Left ventricle myocardium inferior (tissue), 1 donor: ENCODE measurements at places on chromosomes 13 and 19. TPM values are rescaled to one million over a fixed set of nuclear protein-coding genes. Genes with fewer than 3 reads are reported as not detected.

GRCh38 chr13:58949646-58950045 lies 1214.1 kb downstream of the DIAPH3 start:
- DNase-seq, result no peak

DNA sequence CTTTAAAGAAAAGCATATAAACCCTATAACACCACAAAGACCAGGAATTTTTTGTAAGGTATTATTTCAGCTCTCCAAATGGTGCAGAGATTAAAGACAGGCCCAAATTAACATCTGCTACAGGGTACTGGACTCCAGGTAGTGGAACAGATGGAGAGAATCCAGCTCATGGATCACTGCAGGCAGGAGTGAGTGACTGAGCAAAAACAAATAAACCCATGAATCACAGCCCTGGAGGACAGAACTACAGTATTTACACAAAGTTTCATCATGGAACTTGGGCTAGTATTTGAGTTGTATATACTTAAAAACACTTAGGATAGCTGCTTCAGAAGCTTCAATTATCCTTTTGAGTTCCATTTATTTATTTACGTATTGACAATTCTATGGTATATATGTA lies 132.8 kb upstream of the SPRY2 start:
- no peak for DNase-seq

GRCh38 chr19:53057904-53058580 lies 13.5 kb downstream of the ERVV-2 start:
- DNase-seq, result peak; percentile 46

GRCh38 chr19:18697680-18698079 lies 14.2 kb downstream of the CRTC1 start:
- DNase-seq, result peak; percentile 27

- DNase-seq, result no peak
These were observed 82.9 kb upstream of the POSTN start for GRCh38 chr13:37681281-37682032.

DNA sequence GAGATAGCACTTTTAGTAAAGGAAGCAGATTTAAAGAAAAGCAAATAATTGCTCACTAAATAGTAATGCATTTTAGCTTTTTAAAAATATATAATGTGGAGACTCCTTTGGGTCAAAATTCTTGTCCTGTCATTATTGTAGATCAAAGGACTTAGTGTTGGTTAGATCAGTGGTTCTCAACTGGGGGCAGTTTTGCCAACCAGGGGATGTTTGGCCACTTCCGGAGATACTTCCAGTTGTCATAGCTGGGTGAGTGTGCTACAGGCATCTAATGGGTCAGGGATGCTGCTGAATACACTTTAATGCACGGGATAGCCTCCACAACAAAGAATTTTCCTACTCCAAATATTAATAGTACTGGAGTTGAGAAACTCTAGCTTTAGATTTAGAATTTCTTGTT lies 126.8 kb downstream of the LMO7 start:
- DNase-seq, result no peak

GRCh38 chr19:19530889-19531288 lies 2.2 kb downstream of the YJEFN3 start:
- DNase-seq, result no peak

Gene BST2
- total RNA-seq, result 42.2 TPM

Gene GSX1
- total RNA-seq, result not detected
